ENCODE measurements at places on chromosomes 11 and 22.

- no peak for DNase-seq
These were observed 33.3 kb upstream of the BIRC3 start for GRCh38 chr11:102284008-102284407.

DNA sequence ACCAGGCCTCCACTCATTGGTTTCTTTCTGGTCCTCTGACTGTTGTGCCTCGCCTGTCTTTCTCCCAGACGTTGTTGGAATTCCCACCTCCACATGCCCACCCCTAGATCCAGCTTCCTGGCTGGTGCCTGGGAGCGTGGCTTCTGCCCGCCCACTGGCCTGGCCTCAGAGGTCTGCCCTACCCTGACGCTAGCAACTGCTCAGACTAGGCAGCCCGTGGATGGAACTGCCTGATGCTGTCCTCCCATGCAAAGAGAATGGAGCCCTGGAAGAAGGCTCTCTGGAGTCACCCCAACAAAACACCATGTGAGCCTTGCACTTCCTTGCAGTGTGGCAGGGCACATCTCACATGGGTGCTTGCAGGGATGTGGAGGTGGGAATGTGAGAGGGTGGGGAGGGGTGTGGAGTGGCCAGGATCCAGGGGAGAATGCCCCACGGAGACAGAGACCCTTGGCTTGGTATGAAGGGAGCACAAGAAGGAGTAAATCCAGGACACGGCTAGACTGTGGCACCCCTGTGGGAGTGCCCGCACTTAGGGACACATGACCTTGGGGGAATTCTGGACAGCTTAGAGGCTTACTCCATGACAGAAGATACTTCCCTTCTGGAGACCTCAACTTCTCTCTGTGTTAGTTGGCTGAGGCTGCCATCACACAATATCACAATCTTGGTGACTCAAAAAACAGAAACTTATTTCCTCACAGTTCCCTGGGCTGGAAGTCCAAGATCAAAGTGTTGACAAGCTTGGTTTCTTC lies 22.5 kb upstream of the ADA2 start:
- no peak for DNase-seq

- DNase-seq, result no peak
These were observed 4.0 kb downstream of the UCP2 start for GRCh38 chr11:73978576-73979086.

GRCh38 chr22:27795696-27796517 lies 5.6 kb downstream of the MN1 start:
- no peak for DNase-seq

DNA sequence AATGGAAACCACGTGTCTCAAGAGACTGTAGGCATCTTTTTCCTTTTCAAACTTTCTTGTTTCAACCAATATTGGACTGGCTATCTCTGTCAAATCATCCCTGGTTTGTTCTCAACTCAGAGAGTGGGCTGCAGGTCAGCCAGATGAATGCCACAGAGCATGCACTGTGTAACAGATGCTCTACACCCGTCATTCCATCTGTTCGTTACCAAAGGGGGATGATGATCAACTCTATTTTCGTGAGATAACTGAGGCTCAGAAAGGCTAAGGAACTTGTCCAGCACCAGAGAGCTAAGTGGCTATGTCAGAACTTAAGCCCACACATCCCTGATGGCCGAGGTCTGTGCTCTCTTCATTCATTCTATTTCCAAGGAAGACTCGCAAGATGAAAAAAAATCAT lies 42.1 kb downstream of the SLC1A2 start:
- no peak for DNase-seq

- DNase-seq, result no peak
These were observed 564.5 kb upstream of the ISX start for GRCh38 chr22:34501366-34501965.

GRCh38 chr11:12285106-12285505 lies 92.3 kb upstream of the PARVA start:
- DNase-seq, result no peak

DNA sequence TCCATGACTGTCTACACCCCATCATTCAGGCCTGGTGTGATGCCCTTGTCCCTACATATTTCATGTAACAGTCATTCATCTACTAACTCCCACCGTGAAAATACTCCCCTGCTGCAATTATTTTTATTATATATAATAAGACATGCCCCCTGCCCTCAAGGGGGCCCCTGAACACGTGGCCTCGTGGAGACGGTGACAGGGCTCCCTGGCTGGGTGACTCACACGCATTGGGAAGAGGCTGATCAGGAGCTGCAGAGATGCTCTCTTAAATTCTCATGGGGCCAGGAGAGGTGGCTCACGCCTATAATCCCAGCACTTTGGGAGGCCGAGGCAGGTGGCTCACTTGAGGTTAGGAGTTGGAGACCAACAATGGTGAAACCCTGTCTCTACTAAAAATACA lies 88.6 kb downstream of the ST3GAL4 start:
- no peak for DNase-seq

DNA sequence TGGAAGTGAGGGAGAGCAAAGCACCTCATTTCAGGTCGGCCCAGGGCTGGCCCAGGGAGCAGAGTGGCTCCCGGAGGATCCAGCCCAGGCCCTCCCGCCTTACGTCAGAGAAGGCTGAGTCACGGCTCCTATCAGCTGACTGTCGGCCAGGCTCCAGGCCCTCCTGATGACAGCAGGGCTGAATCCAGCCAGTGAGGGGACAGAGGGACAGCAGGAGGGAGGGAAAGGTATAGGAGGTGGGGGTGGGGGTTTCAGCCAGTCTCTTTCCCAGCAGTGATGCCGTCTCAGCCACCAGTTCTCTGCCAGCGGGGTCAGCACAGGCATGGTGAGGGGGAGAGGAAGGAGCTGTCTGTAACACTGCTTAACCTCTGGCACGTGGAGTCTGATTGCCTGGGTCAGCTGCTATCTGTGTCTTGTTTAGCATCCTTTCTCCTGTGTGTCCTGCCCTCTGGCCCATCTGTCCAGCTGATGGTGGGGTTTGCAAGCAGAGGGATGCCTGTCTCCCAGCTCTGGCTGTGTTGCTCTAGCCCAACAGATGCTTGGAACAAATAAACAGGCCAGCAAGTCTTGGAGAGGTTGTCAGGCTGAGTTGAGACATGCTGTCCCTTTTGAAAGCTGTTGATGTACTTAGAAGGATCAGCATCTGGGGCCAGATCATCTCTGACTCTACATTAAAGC lies 74.0 kb downstream of the ADAMTS15 start:
- no peak for DNase-seq

DNA sequence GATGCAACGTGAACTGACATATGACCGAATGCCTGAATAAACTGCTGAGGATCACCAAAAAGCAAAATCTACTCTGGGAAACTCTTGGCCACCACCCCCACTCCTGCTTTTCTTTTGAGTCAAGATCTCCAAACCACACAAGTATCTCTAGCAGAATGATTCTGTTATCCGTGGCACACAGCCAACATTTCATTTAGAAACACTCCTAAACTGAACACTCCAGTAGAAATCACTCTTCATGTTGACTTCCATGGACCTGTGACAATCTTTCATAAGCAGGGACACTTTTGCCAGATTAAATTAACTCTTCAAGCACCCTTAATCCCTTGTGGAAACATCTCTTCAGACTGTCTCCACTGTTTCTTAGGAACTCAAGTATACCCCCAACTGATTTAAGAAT lies 44.4 kb downstream of the VSIG10L2 start:
- DNase-seq, result peak; percentile 1

DNA sequence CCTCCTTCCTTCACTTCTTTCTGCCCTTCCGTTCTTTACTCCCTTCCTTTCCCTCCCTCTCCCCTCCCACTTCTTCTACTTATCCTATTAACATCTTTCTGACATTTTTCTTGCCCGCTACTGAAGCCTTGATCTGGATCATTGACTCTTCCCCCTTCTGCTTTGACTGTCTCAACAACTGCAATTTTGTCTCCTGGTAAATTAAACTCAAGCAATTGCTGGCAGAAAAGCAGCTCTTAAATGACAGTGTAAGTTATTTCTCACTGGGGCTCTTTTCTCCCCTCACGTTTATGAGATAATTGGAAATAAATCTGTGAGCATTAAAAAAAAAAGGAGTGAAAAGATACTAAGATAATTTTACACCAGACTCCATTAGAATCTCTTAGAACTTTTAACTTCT lies 120.0 kb downstream of the SLC17A6 start:
- DNase-seq, result no peak
